ENCODE measurements at places on chromosomes 6 and 20.

DNA sequence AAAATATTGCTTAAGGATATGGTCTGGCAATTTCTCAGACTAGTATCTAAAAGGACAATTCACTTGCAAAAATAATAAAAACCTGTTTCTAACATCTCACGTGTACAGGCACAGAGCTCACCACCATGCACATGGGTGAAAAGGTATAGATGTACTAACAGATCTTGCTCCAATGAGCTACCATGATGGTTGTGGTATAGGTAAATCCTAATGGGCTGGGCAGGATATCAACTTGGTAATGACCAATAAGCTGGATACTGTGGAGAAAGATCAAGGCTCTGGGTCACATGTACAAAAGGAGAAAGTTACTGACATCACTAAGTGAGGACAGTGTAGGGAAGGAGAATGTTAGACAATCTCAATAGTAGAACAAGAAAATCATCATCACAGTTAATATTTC is 111.0 kb upstream of the NUP153 start:
- DNase-seq: no peak

DNA sequence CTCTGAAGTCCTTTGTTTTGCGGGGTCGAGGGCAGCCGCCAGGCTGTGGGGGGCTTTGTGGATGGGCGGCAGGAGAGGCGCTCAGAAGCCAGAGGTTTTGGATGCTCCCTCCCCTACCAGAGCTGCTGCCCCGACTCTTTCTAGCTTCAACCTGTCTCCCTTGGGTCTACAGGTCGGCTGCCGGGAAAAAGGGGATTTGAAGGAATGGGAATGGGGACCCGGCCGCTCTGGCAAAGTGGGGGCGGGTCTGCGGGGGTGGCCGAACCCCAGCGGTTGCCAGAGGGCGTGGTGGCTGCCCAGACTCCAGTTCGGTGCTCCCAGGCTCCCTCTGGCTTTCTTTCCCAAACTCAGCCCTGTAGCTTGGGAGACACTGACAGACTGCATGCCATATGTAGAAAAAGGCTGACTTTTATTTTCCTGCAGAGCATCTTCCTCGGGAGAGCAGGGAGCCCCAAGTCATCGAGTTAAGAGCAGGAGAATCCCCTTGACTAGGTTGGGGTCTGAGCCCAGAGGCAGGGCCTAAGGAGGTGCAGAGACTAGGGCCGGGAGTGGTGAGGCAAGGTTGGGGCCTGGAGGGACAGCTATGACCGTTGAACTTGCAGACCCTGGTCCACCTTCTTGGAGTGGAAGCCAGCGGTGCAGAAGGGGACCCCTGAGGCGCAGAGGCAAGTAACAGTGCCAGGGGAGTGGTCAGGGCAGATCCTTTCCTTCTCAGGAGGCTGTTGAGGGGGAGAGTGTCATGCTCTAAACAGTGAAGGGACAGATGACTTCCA is 1.4 kb upstream of the PPP1R18 start:
- no peak for DNase-seq

DNA sequence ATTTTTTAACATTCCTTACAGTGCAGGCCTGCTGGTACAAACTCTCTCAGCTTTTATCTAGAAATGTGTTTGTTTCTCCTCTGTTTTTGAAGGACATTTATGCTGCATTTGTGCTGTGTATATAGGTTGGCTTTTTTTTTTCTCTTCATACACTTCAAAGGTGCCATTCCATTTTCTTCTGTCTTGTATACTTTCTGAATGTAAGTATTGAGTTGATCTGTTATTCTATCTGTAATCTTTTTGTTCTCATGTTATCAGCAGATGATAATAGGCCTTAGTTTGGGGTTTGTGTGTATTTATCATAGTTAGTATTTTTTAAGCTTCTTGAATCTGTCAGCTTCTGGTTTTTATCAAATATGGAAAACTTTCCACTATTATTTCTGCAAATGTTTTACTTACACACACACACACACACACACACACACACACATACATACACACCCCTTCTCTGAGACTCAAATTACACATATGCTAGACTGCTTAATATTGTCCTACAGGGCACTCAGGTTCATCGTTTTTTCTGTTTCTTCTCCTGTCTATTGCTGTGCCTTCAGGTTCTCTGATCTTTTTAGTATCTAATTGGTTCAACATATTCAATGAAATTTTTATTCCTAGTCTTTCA is 74.6 kb downstream of the RPP40 start:
- no peak for DNase-seq

- no peak for DNase-seq
These were observed 618.9 kb upstream of the GJE1 start for GRCh38 chr6:141513830-141514229.

DNA sequence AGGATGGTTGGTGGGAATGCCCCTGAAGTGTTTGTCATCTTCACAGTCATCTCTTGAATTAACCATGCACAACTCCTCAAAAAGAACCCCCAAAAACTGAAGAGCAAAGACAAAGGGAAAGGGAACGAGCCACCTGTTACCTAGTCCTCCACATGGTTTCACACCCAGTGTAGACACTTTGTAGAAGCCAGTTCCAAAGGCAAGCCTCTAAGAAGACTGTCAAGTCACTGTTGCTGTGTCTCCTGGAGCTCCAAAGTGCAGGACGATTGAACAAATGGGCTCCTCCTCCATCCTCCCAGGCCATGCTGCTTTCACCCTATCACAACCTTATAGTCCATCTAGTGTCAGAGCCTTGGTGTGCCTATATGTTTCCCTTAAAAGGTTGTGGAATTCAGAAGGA is 277.6 kb upstream of the PRDM1 start:
- no peak for DNase-seq

DNA sequence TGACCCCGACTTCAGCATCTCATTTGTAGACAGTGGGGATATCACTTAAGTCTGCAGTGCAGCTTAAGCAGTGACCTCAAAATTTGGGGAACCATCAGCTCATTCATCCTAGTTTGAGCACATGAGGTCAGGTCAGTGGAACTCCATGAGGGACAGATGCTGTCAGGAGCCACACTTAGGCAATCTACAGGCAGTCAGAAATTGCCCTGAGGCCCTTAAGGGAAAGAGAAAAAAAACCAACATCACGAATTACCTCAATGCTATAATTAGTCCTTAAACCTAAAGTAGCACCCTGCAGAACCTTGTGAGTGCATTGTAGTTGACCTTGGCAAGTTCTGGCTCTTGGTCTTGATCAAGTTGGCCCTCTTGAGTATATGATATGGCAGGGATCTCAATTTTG is 21.1 kb downstream of the TMEM74B start:
- no peak for DNase-seq

DNA sequence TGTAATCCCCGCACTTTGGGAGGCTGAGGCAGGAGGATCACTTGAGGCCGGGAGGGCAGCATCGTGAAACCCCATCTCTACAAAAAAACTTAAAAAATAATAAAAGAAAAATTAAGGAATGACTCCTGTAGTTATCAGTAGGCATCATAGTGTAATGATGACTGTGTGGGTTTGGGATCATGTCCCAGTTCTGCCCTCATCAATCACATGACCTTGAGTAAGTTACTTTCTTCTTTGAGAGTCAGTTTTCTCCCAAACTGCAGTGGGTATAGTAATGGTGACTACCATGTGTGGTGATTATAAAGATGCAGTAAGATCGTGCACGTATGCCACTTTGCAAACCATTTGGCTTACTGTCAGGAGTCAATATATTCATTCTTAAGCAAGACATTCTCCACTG is 89.2 kb downstream of the TXNDC5 start:
- no peak for DNase-seq

DNA sequence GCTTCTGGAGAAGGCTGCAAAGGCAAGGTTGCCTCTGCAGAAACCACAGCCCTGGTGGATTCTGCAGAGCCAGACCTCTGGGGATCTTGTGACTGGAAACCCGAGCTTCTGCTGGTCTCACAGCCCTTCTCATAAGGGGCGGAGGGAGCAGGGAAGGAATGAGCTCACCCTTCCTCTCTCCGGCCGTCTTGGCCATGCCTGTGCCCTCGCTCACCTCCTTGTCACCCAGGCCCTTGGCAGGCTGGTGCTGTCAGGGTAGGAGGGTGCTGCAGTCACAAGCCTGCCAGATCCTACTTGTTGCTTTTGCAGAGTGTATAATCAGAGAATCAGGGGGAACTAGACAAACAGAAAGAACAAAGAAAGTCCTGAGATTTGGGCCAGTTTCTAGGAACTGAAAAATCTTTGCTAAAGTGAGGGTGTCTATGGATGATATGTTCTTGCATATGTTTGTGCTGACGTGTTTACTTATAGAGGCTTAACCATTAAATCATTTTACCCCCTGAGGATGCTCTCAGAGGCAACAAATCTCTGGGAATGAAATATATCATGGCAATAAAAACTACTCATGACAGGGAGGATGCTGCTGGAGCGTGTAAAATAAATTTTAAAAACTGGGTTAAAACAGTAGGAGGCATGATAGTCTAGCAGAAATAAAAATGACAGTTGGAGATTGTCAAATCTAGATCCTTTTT is 244.9 kb upstream of the SOX4 start:
- no peak for DNase-seq

DNA sequence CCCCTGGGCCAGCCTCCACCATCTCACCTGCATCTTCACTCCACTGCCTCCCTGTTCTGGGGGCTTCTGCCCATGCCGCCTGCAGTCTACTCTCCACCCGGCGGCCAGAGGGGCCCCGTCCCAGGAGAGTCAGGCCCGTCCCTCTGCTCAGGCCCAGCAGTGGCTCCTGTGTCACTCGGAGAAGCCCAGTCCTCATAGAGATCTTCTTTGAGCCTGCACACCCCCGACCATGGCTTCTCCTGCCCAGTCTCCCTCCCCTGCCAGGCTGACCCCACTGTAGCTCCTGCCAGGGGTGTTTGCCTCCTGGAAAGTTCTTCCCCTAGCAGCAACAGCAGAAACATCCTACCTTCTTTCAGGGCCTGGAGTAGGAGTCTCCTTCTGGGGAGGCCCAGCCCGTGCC is 22.2 kb upstream of the NOL4L start:
- no peak for DNase-seq

DNA sequence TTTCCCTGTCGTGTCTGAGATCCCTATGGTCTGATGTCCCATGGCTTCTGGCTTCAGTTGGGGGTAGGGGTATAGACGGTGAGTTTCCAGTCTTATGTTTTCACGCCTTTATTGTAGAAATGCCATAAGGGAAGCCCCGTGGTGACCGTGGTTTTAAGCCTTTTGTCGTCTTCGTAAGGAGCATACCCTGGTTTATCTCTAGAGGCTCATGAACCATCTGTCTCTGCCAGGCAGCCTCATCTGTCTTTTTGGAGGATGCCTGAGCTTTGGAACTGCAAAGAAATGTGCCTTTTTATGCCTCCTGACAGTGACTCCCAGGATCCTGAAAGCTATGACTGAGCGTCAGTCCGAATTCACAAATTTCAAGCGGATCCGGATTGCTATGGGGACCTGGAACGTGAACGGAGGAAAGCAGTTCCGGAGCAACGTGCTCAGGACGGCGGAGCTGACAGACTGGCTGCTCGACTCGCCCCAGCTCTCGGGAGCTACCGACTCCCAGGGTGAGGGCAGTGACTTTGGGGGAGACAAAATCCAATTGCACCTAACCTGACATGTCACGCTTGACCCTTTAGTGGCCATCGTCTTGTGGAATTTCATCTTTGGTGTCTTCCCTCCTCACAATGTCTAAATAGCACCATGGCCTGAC is 84.6 kb downstream of the SYNJ2 start:
- no peak for DNase-seq
